Naive thymus-derived CD4-positive, alpha-beta T cell (primary cell): ENCODE measurements at places on chromosomes 1 and 21.

DNA sequence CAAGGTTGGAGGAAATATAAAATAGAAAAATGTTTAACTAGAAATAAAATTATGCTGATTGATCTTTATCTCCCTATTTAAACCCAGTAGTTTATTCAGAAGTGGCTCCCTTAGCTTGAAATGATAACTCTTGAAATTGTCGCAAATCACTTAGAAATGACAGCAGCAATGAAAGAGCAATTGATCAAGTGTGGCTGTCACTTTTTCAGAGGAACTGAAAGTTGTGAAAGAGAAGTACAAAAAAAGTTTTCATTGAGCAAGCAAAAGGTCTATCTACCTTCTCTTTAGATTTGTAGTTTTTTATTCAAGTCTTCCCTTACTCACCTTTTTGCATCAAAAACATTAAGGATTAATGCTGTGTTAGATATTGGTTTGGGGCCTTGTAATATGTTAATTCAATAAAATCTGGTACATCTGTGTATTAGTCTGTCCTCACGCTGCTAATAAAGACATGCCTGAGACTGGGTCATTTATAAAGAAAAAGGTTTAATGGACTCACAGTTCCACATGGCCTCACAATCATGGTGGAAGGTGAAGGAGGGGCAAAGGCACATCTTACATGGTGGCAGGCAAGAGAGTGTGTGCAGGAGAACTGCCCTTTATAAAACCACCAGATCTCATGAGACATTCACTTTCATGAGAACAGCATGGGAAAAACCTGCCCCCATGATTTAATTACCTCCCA lies 48.3 kb downstream of the LRRC8C start:
- H3K36me3 ChIP-seq, result no peaks in the 10 kb centered on the region
- H3K27ac ChIP-seq, result no peak overlapping the region
- H3K27me3 ChIP-seq, result no peaks in the 10 kb centered on the region
- no peak for DNase-seq

DNA sequence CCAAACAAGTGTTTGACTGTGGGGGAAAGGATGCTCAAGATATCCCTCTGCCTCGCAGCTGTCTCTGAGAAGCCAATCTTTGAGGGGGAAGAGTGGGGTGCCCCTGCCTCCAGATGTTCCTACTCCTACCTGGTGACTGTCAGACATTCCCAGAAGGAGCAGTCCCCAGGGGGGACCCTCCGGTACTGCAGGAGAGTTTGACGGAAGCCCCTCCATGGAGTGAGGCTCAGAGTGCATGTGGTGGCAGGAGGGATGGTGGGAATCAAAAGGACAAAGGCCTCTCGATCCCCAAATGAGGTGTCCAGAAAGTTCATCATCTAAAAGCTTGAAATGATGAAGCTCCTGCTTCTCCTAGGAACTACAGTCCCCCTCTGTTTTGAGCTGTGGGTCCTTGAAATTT lies 5.3 kb downstream of the SLC27A3 start:
- H3K4me3 ChIP-seq, result no peak overlapping the region
- H3K4me1 ChIP-seq, result peaks cover 24% of the 10 kb centered on the region
- no peak for DNase-seq
- H3K27me3 ChIP-seq, result no peaks in the 10 kb centered on the region
- no peak overlapping the region for H3K27ac ChIP-seq
- peaks cover 3% of the 10 kb centered on the region for H3K36me3 ChIP-seq

GRCh38 chr21:15964236-15964855 lies 234.6 kb downstream of the USP25 start:
- H3K27me3 ChIP-seq, result no peaks in the 10 kb centered on the region
- DNase-seq, result no peak
- no peaks in the 10 kb centered on the region for H3K36me3 ChIP-seq
- no peaks in the 10 kb centered on the region for H3K4me1 ChIP-seq

DNA sequence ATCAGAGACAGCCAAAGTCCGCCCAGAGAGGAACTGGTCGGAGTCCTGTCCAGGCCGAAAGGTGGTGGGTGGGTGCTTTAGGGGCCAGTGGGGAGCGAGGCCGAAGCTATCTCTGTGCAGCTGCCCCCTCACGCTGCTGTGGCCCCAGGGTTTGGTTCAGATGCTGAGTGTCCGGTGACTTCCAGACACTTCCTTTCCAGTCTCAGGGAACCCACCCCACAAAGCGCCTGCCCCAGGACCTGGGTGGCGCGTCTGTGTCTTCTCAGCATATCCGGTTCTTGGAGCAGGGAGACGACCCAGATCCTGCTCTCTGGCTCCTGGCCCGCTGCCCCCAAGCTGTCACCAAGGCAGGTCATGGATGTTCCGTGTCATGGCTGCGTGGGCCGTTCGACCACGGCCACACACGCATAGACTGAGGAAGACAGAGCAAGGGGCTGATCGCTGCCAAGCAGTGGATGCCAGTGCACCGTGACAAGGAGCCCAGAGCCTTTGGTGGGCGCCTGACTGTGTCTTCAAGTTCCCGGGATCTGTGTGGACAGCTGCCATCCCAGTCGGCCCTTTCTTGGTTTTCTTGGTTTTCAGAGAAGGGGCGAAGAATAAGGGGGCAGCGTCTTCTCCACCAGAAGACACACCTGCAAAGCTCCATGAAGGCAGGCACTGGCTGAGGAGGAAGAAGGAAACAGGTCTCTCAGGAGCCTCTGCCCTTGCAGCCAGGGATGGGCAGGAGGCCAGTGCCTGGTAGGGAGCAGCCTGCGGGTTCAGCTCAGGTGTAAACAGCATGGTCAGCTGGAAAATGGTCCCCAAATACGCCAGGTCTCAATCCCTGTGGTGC lies 22.9 kb upstream of the COL18A1 start:
- H3K36me3 ChIP-seq, result no peaks in the 10 kb centered on the region
- no peaks in the 10 kb centered on the region for H3K4me1 ChIP-seq
- no peak overlapping the region for H3K4me3 ChIP-seq
- DNase-seq, result no peak
